ENCODE measurements at places on chromosomes 1 and 21.
A peak's percentile ranks its signal among the peaks of the same experiment; 100 is the strongest.

GRCh38 chr1:41108696-41109275 lies 87.3 kb upstream of the SLFNL1 start:
- peak; percentile 20 for DNase-seq

DNA sequence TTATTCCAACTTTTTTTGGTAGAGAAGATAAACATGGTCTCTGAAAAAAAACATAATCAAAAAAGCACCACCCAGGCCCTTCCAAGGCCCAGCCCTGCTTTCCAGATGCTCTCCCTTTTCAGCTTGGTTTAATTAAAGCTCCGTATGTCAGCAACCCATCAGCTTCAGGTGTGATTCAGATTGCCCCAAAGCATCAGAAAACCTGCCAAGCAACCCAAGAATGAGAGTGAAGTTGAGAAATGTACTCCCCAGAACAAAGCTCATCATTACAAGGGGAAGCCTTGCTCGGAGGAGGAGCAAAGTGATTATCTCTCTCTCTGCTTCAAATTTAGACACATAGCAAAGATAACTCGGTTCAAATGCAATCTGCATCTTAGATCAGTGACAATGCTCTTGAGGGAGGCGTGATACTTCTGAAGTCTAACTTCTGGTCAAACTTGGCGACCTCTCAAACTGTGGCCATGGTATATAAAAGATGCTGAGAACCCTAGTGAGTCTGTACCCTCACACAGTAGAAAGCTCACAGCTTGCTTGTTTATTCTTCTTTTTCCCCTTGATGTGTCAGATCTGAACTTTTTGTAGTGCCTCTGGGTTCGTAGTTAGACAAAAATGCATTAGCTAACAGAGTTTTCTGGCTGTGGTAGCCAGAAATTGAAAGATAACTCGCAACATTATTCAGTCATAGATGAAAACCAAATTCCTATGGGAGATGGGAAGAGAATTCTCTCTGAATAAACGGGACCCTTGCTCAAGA lies 63.3 kb upstream of the ZC3H11B start:
- peak; percentile 6 for DNase-seq

DNA sequence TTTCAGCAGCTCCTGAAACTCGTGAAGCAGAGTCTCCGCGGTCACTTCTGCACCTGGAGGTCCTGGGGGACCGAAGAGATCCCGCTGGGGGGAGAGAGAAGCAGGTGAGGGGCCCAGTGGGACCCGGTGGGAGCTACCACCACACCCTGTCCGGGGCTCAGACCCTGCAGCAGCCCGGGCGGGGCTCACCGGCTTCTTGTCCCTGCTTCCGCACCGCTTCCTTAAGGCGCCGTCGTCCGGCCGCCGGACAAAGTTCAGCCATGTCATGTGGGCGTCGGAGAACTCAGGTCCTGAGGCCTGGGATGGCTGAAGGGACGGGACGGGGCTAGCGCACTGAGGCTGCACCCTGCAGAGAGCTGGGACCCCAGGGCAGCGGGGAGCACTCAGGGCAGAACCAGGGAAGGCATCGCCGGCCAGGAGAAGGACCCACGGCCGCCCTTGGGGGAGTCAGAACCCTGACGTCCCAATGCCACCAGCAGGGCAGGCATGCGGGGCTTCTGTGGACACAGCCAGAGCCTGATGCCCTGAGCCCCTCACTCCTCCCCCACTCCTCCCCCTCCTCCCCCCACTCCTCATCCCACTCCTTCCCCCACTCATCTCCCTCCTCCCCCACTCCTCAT lies 2.2 kb downstream of the C1QTNF12 start:
- no peak for DNase-seq

- DNase-seq: no peak
These were observed 64.0 kb downstream of the RGS7 start for GRCh38 chr1:241292973-241293372.

DNA sequence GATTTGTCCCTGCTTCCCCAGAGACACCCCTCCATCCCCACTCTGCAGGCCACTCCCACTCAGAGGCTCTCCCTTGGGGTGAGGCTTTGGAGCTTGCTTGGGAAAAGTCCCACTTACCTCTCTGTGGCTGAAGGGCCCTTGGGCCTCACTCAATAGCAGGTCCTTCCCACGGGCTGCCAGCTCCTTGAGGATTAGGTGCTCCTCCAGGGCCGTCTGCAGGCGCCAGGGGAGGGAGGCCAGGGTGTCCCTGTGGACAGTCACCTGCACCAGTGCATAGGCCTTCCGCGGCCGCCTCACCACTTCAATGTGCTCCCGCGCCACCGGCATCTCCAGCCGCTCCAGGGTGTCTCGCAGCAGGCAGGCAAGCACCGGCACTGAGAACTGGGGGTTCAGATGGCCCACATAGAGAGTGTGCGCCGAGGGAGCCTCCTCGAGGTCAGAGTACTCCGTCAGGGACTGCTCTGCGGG lies 1.4 kb downstream of the SLFNL1 start:
- no peak for DNase-seq

DNA sequence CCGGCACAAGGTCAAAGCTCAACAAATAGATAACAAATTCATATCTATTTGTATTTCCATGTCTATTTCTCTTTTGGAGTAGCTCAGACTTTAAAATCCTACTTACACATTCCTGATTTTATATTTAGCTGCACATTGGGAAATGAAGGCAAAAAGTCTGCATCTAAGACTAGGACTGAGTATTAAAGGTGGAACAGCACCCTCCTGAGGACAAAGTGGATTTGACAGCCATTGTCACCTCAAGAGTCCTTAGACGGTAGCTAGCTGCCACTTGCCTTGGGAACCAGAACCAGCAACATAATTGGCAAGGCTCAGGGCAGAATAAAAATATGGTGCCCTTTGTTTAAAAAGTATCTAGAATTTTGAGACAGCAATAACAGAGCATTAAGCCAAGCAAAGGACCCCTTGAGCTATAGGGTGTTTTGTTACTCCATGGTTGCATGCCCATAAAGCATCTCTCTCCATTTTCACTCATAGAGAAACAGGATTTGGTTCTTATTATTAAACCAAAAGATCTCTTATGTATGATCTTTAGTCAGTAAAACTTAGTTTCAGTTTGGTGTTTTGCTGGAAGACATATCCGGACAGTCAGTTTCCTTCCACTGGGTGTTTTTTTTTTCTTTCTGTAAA lies 30.0 kb upstream of the SGIP1 start:
- peak; percentile 84 for DNase-seq

- DNase-seq: no peak
These were observed 278.0 kb downstream of the HLX start for GRCh38 chr1:221157026-221157761.

- DNase-seq: no peak
These were observed 26.3 kb upstream of the F13B start for GRCh38 chr1:197093226-197093885.

DNA sequence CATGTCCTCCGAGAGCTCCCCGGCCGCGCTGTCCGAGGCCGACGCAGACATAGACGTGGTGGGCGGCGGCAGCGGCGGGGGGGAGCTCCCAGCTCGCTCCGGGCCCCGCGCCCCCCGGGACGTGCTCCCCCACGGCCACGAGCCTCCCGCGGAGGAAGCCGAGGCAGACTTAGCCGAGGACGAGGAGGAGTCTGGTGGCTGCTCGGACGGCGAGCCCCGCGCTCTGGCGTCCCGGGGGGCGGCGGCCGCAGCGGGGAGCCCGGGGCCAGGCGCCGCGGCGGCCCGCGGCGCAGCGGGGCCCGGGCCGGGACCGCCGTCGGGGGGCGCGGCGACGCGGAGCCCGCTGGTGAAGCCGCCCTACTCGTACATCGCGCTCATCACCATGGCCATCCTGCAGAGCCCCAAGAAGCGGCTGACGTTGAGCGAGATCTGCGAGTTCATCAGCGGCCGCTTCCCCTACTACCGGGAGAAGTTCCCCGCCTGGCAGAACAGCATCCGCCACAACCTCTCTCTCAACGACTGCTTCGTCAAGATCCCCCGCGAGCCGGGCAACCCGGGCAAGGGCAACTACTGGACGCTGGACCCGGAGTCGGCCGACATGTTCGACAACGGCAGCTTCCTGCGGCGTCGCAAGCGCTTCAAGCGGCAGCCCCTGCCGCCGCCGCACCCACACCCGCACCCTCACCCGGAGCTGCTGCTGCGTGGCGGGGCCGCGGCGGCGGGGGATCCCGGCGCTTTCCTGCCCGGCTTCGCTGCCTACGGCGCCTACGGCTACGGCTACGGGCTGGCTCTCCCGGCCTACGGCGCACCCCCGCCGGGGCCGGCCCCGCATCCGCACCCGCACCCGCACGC lies 547 bp downstream of the FOXD2 start:
- peak; percentile 36 for DNase-seq

- no peak for DNase-seq
These were observed 1587.7 kb downstream of the AMY1C start for GRCh38 chr1:105337420-105337819.

DNA sequence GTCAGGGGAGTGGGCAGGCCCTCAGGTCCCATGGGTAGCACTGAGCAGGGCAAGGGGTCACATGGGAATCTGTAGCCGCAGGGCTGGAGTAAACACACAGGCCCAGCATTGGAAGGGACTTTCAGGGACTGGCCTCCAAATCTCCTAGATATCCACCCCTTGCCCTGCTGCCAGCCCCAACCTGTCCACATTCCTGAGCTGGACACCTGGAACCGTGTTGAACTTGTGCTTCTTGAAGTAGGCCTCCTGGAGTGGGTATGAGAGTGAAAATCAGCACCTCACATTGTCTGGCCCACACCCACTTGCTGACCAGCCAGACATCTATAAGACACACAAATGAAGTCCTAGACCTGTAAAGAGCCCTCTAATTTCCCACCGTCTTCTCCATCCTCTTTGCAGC lies 7.7 kb downstream of the POMGNT1 start:
- no peak for DNase-seq

- no peak for DNase-seq
These were observed 59.3 kb downstream of the TOR1AIP2 start for GRCh38 chr1:179818260-179818659.

DNA sequence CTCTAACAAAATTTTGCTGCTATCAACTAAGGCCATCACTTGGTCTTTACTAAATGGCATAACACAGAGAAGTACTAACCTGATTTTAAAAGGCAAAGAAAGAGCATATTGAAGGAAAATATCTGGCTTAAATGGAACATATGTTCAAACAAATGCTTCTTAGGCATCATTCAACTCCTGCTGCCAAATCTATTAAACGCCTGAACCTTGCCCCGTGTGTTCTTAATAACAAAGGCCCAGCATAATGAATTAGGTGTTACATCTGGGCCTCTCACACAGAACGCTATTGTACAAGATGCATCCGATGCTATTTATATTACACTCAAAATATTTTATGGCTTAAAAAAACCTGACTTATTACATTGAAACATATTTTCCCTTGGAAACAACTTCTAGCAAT lies 48.4 kb downstream of the B3GALNT2 start:
- DNase-seq: no peak

- no peak for DNase-seq
These were observed 105.5 kb downstream of the RERE start for GRCh38 chr1:8711873-8712412.

DNA sequence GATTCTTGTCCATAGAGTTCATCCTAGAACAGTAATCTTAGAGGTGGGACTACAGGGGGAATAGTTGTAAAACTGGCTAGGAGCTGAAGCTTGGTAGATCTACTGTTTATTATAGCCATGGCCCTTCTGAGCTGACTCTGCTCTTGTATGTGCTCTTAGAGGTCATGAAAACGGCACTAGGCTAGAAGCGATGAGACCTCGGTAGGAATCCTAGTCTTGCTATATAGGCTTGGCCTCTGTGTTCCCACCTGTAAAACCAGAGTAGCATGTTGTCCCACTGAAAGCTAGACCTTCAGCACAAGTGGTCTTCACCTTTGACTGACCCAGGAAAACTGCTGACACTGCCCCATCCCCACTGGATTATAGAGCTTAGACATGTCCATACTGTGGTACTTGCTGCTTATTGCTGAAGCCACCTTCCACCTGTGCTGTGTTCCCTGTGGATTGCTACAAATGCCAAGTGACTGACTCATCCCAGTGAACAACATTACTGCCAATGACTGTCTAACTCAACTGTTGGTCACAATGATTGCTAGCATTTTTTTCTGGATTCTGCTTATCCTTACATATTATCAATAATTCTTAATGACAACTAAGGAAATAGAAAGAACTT lies 23.0 kb upstream of the PIGC start:
- DNase-seq: no peak

DNA sequence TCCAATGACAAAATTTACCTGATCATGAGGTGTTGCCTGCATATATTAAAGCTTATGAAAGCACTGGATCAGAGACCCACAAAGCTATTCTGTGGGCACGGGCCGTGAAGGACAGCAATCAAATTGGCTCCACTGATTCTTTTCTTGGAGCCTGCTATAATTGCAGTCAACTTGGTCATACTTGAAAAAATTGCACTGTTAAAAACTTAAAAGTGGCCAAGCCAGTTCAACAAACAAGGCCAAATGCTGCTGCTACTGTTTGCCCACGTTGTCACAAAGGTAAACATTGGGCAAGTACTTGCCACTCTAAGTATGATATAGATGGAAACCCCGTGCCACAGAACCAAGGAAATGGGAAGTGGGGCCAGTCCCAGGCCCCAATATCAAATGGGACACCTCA lies 37.8 kb downstream of the CYP4A11 start:
- no peak for DNase-seq

DNA sequence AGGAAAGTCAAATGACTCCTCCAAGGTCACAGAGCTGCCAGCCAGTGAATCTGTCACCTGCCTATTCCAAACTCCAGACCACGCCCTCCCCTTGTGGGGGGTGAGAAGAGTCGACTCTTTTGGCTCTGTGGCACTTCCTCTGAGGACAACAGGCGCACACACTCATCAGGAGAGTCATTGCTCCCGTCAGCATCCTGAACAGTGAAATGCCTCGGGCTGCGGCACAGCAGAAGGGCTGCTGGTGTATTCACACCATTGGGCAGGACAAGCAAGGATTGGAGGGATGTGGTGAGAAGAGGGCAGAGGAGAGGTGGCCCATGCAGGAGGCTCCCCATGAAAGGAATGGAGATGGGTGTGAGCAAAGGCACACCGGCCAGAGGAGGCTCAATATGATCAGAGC lies 239.0 kb downstream of the TOMM20 start:
- no peak for DNase-seq

- no peak for DNase-seq
These were observed 347.4 kb downstream of the RRAGC start for GRCh38 chr1:38512024-38512767.

- DNase-seq: no peak
These were observed 119.5 kb upstream of the CSF3R start for GRCh38 chr1:36602184-36602583.

DNA sequence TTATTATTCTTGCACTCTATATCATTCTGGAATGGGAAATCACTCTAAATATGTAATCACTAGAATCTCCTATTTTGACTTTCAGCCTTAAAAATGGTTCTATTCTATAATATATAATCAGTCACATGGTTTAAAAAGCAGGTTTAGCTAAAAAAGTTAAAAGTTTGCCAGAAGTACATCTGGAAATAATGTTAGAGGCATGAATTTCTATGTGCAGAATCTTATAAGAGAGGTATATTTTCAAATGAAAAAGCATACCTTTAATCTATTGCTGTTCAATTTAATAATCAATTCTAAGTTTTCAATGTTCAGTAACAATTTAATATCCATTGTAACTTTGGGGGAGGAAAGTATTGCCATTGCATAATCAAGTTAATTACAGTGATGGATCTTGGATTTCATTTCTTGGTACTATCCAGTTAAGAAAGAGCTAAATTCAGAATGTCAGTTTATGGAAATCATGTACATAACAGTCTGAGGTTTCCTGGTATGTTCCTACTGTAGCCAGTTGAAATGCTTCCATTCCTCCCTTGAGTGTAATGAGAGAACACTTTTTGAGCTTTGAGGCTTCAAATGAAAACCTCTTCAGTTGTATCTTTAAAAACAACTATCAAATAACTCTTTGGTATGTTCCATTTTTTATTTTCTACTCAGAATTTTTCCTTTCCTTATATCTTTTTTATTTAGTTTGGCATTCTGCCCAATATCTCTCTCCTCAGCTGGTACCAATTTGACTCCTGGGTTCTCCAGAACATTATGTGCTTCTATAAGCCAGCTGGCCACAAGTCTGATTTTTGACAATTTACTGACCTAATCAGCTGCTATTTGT lies 175.7 kb upstream of the COL11A1 start:
- DNase-seq: peak; percentile 56
